ENCODE measurements at places on chromosomes 1 and 21.

- no peak for DNase-seq
These were observed at the start of gene TRIM63 for GRCh38 chr1:26067432-26067911. Gene TRIM63, minus strand, starts transcription at chr1:26067630. Its CDS starts 136 bp downstream, at chr1:26067494.

DNA sequence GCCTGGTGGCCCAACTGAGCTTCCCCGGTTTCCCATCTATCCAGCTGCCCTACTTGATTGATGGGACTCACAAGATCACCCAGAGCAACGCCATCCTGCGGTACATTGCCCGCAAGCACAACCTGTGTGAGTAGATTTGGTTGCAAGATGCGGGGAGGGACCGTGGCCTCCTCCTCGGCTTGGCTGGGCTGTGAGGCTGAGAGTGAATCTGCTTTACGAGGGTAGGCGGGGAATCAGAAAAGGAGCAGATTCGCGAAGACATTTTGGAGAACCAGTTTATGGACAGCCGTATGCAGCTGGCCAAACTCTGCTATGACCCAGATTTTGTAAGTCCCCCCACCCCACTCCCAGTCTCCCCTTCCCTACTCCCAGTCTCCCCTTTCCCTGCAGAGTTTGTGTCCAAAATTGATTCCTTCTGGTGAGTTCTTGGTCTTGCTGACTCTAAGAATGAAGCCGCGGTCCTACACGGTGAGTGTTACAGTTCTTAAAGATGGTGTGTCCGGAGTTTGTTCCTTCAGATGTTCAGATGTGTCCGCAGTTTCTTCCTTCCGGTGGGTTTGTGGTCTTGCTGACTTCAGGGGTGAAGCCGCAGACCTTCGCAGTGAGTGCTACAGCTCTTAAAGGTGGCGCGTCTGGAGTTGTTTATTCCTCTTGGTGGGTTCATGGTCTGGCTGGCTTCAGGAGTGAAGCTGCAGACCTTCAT lies 1.5 kb downstream of the GSTM2 start:
- DNase-seq = no peak

DNA sequence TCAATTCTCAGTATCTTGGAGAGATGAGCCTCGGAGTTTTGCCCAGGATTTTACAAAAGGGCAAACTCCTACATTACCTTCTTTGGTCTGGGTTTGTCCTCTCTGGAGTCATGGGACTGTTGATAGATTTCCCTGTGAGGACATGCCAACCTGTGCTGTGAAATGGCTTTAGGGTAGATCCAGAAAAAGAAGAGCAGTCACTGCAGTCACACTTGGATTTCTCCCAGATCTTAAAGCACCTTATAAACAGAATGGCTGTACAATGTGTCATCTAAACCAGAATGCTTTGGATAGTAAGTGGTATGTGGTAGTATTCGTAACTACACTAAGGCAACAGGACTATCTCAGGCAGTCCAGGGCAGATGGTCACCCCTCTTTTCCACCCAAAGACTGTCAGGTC lies 1.9 kb upstream of the CSRP1 start:
- DNase-seq = no peak

DNA sequence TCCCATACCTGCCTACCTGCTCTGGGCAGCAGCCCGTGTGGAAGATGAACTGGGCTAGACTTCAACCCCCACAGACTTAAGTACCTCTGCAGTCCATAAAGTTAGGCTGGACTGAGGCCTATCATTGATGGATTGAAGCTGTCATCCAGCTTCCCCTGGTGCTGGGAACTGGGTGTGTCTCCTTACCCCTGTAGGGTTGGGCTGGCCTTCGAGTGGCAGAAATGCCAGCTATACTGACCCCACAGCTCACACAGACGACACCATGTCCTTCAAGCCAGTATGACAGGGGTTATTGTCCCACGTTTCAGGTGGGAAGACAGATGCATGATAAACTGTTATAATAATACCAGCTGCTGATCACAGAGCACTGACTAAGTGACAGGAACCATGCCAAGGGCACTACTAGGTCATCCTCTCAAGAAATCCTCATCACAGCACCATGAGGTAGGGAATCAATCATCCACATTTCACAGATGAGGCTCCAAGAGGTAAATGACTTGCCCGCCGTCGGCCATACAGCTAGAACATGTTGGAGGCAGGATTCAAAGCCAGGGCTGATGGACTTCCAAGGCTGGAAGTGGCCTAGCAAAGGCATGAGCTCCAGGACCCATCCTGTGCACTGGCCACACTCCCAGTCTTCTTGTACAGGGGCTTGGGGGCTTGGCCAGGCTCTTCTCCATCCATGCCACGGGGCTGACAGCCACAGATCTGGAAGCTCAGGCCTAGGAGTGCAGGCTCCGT lies at the start of gene BEST4:
Gene BEST4, minus strand, starts transcription at position 51 of the 741 bp plus-strand sequence. CDS start 465 bp downstream, outside the sequence.
- DNase-seq = no peak

DNA sequence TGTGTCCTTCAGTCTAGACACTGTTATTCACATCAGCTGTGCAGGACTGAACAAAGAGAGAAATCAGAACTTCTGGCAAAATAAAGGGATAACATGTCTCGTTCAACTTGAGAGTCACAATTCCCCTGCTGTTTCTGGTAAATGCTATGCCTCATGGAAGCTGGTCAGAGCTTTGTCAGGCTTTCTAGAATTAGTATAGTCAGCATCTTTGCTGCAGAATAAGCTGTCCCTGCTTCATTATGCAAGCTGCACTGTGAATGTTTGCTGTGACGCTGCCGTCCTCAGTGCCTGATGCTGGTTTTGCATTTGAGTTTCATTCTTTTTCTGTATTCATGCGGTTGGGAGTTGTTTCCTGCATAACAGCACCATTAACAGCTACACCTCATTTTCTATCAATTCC lies 96.4 kb upstream of the KCNJ6 start:
- no peak for DNase-seq

GRCh38 chr1:240816472-240816871 lies 204.5 kb upstream of the GREM2 start:
- no peak for DNase-seq

DNA sequence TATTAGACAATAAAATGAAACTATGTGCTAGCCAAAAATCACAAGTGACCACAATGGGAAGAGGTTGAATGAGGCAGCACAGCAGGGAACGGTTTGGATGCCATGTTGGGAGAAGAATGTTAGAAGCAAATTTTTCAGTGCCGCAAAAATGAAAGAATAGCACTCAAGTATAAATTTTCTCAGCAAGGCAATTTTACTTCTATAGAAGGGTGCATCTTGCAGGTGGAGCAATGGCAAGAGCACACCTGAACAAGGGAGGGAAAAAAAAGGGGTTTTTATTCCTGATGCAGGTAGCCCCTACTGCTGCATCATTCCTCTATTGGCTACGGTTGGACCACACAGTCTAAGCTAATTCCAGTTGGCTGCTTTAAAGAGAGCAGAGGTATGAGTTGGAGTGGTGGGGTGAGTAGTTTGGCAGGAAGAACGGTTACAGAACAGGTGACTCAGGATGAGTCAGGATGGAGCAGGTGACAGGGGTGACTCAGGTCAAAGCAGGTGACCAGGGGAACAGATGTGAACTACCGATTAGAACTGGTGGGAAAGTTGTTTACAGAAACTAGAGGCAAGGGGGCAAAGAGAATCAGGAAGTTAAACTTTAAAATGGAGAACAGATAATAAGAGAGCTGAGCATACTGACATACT lies 301.1 kb upstream of the NRIP1 start:
- no peak for DNase-seq

DNA sequence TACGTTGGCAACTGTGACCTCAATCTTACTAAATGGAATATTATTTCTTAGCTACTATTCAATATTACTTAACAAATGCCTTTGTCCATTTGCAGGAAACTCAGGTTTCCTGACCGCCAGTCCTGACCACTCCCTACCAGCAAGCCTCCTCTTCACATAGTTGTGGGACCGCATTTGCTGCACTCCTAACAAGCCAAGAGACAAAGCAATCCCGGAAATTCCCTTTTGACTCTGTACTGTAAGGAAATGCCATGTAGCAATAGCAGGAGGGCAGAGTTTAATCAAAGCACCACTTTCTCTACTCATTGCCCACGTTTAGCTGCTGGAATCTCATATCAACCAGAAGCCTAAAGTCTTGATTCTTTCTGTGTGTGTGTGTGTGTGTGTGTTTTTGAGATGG lies 28.1 kb upstream of the ACBD6 start:
- no peak for DNase-seq

- DNase-seq = no peak
These were observed 54.1 kb downstream of the KLHDC7A start for GRCh38 chr1:18534810-18535205.

DNA sequence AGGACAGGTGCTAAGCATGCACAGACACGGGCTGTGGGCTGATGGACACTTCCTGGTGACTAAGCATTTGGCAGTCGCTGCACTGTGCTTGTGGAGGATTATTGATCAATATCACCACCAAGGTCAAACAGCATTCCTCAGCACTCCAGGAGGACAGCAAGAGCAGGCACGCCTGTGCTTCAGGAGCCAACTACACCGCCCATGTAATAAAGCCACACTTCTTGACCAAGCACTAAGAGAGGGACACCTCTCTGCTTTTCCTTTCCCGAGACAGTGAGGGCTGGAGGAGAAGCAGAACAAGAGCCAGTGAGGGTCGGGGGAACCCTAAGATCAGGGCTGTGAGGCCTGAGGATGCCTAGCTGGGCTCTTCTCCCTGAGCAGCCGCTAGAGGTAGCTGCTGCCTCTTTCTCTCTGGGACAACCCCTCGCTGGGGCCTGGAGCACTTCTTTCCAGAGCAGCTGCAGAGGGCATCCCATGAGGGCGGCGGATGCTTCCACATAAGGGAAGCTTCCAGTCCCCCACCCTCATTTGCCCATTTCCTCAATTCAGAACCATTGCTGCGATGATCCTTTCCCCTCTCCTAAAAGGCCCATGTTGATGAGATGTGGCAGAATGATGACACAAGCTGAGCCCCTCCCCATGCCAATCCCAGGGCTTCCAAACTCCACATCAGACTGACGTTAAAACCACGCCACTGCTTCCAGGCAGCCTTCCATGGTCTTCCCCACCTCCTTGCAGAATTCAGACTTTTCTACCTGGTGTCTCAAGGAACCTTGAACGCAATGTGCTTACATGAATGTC lies 19.1 kb downstream of the RAB7B start:
- DNase-seq = no peak

- DNase-seq = no peak
These were observed 29.4 kb downstream of the BARHL2 start for GRCh38 chr1:90687747-90688146.

GRCh38 chr1:19437891-19438294 lies 47.4 kb downstream of the CAPZB start:
- DNase-seq = no peak

- no peak for DNase-seq
These were observed 29.2 kb upstream of the PDE9A start for GRCh38 chr21:42624095-42624790.

DNA sequence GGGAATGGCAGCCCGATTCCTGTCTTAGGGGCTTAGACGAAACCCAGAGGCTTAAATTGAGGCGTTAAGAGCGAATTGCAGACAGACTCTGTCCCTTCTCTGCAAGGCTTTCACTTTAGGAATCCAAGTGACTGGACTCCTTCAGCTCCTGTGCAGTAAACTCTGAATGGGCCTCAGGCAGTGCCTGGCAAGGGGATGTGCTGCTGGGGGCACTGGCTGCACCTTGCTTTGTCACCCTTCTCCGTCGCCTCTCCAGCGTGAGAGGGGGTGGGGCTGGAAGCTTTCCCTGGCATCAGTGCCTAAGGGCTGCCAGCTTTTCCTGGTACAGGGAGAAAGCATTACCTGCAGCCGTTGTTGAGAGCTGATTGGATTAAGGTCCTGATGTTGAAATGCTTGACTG lies 39.9 kb upstream of the NFASC start:
- DNase-seq = no peak

DNA sequence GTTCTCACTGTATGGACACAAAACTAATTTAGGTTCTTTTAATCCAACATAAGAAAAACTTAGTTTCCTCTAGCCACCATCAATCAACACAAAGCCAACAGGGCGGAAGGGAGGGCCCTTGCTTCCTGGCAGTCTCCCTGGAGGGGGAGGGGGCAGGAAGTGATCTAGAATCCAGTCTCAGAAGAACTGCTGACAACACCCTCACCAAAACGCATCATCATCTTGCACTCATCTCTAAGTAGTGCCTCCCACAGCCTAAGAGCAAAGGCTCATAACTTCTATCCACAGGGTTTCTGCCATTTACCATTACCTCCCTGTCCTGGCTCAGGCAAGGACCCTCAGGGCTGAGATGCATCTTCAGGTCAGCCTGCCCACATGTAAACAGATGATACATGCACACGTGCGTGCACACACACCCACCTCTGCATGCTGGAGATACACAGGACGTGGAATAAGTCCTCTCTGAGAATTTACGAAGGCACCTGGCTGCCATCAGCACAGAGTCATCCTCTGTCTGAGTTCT lies 20.5 kb downstream of the HIVEP3 start:
- peak; percentile 78 for DNase-seq

DNA sequence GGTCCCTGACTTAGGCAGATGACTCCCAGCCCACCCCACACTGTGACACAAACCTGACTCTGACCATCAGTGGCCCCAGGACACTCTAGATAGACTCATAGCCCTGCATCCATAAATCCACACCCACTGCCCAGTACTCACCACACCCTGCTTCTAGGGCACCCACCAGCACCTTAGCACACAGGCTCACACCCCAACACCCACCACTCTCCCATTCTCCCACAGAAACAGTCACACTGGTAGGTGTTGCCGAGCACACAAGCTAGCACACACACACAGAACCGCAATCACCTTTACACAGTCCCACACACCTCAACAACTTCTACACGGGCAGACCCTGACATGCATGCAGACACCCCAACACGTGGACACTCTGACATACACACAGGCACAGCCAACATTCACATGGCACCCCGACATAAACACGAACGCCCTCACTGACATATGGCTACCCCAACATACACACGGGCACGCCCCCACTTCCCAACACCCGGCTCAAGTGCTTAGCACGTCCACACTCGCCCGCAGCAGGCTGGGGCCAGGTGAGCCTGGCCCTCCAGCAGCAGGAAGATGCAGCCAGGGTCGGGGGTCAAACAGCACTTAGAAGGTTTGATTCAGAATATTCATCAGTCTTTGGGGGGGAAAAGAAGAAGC lies 105.5 kb upstream of the TARDBP start:
- DNase-seq = no peak

GRCh38 chr1:3186526-3186921 lies 117.5 kb downstream of the PRDM16 start:
- no peak for DNase-seq

DNA sequence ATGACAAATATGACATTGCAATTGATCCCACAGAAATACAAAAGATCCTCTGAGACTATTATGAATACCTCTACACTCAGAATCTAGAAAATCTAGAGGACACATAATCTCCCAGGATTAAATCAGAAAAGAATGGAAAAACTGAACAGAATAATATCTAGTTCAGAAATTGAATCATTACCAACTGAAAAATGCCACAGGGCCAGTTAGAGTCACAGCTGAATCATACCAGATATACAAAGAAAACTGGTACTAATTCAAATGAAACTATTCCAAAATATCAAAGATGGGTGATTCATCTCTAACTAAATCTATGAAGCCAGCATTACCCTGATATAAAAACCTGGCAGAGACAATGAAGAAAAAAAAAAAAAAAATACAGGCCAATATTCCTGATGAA lies 149.3 kb downstream of the BRINP3 start:
- no peak for DNase-seq
